Endothelial cell (in vitro differentiated cells): ENCODE measurements at places on chromosomes 4 and X.

- peak; percentile 7 for DNase-seq
Measured at GRCh38 chr4:157076578-157076947, 613 bp downstream of the GLRB start.

- DNase-seq, result no peak
Measured at GRCh38 chrX:120274958-120275357, 24.3 kb downstream of the ZBTB33 start.

DNA sequence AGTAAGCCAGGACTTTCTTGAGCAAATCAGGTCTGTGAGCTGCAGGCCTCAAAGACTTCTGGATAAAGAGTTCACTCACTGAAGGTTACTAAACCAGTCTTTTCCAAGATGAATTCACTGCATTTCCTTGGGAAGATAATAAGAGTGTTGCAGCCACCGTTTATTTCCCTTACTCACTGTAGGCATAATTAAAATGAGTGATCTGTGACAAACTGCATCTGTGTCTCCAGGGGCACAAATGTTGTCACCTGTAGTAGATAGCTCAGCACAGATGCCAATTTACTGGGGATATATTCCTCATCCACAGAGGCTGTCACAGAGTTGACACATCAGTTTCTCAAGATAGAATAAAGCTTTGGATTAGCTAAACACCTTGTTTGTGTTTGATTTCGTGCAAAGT, 580.2 kb downstream of the SPRY1 start:
- no peak for DNase-seq

GRCh38 chr4:122377352-122377751, 1.5 kb upstream of the ADAD1 start:
- no peak for DNase-seq

DNA sequence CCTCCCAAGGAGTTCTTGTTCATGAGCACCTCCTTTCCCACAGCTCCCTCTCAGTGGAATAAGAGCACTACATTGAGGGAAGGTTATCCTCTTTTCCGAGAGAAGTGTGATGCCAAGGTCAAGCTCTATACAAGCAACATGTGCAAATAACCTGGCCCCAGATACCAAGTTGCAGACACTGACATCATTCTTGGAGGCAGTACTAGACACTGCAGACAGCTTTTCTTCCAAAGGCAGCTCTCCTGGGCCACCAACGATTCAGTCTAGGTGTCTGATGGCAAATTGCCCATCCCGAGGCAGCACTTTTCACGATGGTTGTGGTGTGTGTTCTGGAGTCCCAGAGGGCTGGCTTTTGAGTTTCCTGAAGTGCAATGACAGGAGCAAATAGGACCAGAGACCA, 384.9 kb downstream of the TLL1 start:
- DNase-seq, result no peak

- no peak for DNase-seq
Measured at GRCh38 chr4:120007191-120007871, 59.3 kb downstream of the MAD2L1 start.

DNA sequence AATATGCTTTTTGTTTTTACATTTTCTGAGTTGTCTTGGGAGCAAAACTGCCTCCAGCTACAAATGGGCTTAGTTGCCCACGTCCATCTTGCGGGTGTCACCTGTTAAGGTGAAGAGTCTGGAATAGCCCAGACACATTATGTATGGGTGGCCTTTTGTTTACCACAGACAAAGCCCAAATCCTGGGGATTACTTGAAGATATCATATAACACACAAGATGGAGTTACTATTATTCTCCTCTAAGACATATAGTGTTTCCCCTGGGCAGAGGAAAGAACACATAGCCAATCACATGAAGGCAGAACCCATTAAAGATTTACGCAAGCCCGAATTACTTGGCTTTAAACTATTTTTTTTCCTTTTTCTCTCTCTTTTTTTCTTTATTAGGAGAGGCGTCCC, 625.6 kb upstream of the FAM241A start:
- no peak for DNase-seq

- no peak for DNase-seq
Measured at GRCh38 chr4:146132445-146132844, 43.1 kb upstream of the LSM6 start.

DNA sequence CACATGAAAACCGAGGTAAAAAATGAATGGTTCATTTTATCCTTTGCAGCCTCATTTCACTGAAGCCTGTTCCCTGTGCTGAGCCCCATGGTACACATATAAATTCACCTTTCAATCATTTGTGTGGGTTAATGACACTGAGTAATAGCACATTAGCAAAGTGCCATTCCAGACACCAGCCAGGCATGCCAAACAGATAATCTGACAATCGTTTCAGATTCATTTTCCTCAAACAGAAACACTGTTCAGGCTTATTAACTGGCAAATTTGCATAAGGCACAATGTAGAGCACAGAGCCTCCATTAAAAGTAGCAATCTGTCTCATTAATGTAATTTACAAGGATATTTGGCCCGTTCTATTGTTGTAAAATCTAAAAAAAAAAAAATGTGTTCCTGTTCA, 76.2 kb downstream of the UNC5C start:
- no peak for DNase-seq

DNA sequence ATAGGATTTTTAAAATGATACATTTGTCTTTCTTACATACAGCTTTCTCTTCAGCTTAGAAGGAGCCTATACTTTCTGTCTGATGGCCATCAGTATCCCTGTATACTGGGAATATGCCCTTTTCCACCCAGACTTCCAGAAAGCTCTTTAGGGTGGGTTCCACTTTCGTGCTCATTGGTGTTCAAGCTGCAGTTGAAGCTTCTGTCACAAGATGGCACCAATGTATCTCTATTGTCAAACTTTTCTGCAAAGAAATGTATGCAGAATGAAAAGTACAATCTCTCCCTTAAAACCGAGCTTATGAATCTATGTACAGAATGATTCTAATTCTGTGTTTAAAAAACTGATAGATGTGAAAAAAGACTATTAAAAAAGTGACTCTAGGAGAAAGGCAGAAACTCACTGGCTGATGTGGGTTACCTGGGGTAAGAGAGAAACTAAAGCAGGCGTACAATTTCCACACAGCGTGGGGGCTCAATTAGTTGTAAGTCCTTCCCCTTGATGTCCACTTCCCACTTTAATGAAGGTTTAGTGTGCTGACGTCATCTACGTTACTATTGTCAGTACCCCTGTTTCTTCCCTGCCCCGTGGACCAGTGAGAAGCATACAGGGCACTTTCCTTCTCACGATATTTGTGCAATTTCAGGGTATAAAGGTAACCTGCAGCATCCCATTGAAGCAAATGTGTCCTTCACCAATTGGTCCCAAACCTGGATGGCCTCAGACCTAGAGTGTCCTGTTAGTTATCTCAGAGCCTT, 57.3 kb upstream of the TCEAL2 start:
- peak; percentile 26 for DNase-seq

- no peak for DNase-seq
Measured at GRCh38 chrX:154727418-154727817, 23.5 kb downstream of the GAB3 start.

- DNase-seq, result no peak
Measured at GRCh38 chr4:2291705-2292645, 30.1 kb upstream of the MXD4 start.

- DNase-seq, result no peak
Measured at GRCh38 chr4:123325241-123325681, 71.3 kb upstream of the SPRY1 start.

DNA sequence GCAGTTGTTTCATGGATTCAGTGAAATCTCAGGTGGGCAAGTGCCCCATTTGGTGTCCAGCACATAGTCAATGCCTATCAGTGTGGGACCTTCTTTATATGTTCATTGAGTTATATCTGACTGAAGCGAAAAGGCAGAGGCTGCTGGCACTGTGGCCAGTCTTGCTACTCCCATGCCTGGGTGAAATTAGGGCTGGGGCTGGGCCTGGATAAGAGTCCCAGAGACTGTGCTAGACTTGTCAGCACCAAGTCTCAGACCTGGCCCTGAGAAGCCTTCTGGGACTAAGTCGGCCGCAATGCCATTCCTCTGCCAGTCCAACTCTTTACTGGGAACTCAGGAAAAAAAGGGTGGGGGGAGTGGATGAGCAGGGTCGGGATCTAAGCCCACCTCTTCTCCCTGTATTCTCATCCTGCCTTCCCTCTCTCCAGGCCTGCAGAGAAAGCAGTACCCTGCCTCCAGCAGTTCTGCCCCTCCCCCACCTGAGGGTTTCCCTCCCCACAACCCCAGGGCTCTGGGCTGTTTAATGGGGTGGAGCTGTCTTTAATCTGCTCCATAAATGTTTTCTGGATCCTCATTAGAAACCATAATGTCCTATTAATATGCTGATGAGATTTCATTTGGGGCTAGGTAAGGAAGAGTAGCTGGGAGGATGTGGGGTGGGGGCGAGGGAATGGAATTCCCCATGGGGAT, 153.5 kb upstream of the PJA1 start:
- DNase-seq, result no peak

GRCh38 chr4:39931441-39931901, 46.2 kb downstream of the PDS5A start:
- DNase-seq, result no peak

- no peak for DNase-seq
Measured at GRCh38 chr4:14313757-14314156, 686.2 kb upstream of the BOD1L1 start.

- DNase-seq, result no peak
Measured at GRCh38 chr4:3225936-3226335, 23.0 kb upstream of the MSANTD1 start.

DNA sequence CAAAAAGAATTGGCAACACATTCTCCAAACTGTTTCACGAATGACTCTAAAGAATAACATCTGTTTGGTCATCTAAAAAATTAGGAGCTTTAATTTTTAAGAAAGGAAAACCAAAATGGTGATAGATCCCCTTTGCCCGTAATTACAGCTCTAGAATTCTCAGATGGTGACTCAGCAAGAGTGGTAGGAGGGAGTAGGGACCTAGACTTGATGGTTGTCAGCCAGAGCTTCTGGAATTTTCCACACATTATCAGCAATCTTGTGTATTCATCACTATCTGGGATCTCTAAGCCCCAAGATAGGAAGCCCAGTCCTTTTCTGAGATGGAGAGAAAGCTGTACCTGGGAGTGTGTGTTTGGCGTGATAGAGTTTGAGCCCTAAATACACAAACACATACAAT, 103.9 kb upstream of the RAB40AL start:
- DNase-seq, result no peak

DNA sequence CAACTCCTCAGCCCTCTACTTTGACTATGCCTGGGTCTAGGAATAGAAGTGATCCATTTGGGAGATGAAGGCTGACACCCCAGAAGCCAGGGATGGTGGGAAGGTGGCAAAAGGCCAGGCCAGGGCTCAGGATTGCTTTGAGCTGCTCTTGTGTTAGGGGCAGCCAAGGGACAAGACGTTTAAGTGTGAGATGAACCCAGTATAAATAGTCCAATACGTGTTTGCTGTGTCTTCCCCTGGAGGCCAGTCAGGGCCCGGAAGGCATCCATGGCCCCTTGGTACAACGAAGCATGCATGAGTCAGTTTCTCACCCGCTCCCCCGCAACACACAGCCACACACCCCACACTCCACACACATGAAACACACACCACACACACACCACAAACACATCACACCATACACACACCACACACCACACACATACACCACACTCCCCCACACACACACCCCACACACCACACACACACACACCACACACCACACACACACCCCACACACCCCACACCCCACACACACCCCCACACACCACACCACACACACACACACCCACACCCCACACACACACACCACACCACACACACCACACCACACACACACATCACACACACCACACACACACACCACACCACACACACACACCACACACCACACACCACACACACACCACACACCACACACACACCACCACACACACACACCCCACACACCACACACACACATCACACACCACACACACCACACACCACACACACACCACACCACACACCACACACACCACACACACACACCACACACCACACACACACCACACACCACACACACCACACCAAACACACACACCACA, 5.1 kb downstream of the STARD8 start:
- DNase-seq, result no peak
